ENCODE measurements at places on chromosomes 6 and 20.

DNA sequence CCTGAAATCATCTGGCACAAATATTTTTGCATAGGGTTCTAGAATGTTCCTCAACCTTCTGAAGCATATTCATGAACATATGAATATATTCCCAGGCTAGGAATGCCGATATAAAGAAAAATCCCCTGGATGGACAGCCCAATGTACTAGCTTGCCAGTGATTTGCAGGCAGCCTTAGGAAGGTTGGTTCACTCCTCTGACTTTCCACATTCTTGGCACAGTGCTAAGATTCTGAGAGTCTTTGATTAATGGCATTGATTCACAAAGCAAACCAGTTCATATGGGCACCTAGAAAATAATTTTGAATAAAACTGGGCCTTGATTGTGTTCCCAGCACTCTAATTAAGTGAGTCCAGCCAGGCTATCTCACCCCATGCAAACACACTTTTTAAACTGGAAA lies 56.9 kb upstream of the ENPP4 start:
- no peak for DNase-seq

- no peak for DNase-seq
Observed at GRCh38 chr6:119348096-119348747, 1.3 kb downstream of the MAN1A1 start.

GRCh38 chr6:110786271-110786670 lies 29.0 kb downstream of the CDK19 start:
- no peak for DNase-seq

DNA sequence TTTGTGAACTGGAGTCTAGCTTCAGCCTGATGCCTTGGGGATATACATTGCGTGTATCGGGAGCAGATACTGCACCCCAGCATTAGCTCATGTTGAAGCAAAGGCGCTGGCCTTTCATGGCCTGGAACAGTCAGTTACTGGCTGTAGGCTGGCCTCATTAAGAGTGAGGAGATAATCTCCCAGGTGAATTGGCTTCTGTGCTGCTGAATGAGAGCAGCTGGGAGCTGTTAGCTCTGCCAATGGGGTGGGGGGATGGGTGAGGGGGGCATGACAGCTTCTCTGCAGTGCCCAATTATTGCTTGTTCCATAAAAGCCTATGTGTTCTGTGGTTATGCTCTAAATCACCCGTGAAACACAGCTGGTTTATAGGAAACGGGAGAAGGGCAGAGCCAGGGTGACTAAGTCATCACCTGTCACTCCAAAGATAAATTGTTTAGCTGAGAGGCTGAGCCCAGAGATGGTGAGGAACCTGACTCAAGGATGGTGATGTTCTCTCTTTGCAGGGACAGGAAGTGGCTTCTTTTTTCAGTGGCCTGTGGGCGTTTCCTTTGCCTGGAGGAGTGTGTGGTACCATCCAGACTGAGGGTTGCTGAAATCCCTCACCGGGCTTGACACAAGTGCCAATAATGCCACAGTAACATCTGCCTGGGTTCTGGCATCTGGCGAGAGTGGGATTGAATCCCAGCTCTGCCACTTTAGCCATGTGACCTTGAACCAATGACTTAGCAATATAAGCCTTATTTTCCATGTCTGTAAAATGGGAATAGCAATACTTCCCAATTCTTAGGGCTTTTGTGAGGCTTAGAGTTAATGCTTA lies 170.8 kb downstream of the BCAS1 start:
- peak; percentile 81 for DNase-seq

- no peak for DNase-seq
Observed at GRCh38 chr6:56713254-56713672, 70.6 kb upstream of the DST start.

DNA sequence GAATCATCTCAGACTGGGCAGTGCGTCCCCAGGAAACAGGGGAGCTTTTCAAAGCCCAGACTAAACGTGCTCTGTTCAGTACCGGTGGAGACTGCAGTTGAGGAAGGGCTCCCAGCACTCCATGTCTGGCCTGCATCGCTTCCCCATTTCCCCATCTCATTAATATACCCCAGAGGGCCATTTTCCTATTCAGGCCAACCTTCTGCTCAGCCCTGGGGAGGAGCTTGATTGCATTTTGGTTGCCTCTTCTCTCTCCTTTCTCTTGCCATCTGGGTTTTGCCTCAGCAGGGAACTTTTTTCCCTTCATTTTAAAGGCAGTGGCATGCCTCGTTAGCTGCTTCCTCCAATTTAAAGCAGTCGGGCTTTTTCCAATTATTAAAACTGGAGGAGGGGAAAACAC lies 394.3 kb upstream of the SOX4 start:
- no peak for DNase-seq

DNA sequence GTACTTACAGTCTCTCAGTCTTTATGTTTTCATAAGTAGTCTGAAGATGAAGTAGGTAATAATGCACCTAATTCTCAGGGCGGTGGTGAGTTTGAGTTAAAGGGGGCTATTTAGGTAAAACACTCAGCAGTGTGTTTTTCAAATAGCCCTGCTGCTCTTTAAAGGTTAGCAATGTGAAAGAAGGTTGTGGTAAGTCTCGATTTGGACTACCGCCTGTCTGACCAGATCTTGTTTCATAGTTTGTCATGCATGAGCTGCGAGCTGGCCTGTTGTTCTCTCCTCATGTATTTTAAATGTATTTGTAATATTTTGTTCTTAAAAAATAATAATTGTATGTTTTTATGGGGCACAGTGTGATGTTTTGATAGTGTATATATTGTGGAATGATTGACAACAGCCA lies 340.2 kb downstream of the DHX35 start:
- no peak for DNase-seq

DNA sequence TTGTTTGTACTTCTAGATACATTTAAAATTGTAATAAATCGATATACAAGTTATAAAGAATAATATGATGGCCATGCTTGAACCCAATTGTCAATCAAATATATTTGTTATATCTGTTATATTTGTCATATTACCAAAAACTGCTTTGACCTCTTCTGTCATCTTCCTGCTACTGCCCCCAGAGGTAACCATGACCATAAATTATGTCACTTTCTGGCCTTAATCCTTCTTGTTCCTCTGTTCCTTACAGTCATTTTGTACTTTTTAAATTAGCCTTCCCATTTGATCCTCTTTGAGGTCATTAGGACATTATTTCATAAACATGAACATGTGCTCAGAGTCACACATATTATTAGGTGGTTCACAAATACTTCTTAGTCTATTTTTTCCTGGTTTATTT lies 124.7 kb downstream of the HFE start:
- no peak for DNase-seq

GRCh38 chr20:16349523-16350260 lies 223.6 kb downstream of the KIF16B start:
- no peak for DNase-seq

DNA sequence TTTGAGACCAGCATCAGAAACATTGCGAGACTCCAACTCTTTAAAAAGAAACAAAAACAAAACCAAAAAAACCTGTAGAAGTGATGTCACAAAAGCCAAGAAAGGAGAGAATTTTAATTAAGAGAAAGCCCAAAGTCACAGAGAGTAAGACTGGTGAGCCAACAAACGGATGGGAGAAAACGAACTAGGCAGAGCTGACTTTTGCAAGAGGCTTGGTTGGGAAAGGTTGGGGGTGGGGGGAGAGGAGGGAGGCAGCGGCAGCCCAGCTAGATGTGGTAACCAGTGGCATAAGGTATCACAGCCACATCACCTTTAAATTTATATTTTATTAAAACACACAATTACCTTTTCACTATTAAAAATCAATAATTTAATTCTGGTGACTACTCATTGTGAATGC lies 23.5 kb downstream of the NOL7 start:
- DNase-seq: no peak

GRCh38 chr6:87553159-87553765 lies 36.5 kb downstream of the RARS2 start:
- no peak for DNase-seq

DNA sequence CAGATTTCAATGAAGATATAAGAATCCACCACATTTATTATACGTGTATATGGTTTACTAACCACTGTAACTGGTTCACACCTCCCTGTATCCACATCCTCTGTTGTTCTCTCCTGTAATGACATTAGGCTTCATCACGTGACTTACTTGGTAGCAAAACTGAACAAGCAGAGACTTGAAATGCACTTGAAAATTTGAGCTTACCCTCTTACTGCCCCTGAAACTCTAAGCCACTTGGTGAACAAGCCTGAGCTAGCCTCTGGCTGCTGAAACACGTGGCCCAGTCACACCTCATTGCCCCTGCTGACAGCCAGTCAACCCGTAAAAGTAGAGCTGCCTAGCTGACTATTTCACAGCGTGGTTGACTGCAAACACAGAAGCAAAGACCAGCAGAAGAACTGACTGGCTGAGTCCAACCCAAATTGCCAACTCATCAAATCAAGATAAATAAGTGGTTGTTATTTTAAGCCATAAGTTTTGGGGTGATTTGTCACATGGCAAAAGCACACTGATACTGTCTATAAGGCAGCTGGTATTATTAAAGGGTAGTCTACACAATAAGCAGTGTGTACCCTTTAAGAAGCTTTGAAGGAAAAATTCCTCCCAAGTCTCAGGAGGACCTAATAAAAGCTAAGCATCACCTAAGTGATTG lies 109.0 kb downstream of the RALGAPA2 start:
- DNase-seq: no peak
